T-helper 17 cell (primary cell): ENCODE measurements at places on chromosomes 7 and 10. TPM values are rescaled to one million over a fixed set of nuclear protein-coding genes. Genes with fewer than 3 reads are reported as not detected.

DNA sequence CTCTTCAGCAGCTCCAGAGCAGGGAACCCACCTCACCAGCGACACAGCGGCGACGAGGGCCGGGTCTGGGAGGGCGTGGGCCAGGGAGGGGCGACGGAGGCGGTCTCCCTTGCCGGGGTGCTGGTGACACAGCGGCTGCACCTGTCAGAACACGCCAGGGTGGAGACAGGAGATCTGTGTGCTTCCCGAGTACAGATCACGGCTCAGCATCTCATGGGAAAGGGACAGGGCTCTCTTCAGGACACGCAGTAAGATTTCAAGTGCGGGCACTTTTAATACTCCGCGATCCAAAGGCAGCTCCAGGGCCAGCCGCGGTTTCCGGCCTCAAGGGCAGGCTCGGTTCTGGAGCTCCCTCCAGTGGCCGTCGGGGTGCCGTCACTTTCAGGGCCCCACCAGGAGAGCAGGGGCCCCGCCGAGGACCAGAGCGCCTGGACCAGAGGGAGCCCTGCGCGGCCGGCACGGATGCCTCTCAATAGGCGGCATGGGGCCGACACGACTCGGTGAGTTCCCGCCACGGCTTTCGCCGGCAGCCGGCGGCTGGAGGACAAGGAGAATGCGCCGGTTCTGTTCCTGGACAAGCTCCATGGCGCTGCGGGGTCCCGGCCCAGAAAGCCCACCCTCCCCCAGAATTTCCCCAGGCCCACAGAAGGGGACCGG lies 21.4 kb downstream of the GPR146 start:
- H3K4me1 ChIP-seq = peaks cover 13% of the 10 kb centered on the region
- peak overlapping the region; percentile 67 for H3K4me3 ChIP-seq
- H3K27me3 ChIP-seq = peaks cover 8% of the 10 kb centered on the region
- peak; percentile 81 for DNase-seq
- peaks cover 4% of the 10 kb centered on the region for H3K36me3 ChIP-seq
- no peak overlapping the region for H3K27ac ChIP-seq

DNA sequence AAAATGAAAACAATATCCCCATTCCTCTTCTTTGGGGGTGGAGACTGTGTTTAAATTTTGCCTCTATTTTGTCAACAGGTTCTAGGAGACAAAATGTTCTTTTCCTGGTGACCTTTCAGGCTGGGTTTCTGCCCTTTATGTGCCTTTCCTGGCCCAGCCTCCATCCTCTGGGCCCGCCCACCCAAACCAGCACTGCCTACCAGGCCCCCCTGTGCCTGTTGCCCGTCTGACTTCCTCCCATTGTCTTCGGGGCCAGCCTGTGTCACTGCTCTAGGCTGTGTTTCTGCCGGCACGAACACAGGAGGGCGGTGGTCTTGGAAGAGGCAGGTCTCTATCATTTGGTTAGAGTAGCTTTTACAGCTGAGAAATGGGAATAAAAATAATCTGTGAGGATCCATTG lies 13.9 kb downstream of the TSPAN14 start:
- peak overlapping the region; percentile 100 for H3K27ac ChIP-seq
- peaks cover 81% of the 10 kb centered on the region for H3K4me1 ChIP-seq
- no peaks in the 10 kb centered on the region for H3K27me3 ChIP-seq
- H3K36me3 ChIP-seq = peaks cover 10% of the 10 kb centered on the region

Gene ZNF804B
- total RNA-seq = not detected

Gene STOX1
- 0.12 TPM for total RNA-seq

Gene DENND11
- 34.1 TPM for total RNA-seq

DNA sequence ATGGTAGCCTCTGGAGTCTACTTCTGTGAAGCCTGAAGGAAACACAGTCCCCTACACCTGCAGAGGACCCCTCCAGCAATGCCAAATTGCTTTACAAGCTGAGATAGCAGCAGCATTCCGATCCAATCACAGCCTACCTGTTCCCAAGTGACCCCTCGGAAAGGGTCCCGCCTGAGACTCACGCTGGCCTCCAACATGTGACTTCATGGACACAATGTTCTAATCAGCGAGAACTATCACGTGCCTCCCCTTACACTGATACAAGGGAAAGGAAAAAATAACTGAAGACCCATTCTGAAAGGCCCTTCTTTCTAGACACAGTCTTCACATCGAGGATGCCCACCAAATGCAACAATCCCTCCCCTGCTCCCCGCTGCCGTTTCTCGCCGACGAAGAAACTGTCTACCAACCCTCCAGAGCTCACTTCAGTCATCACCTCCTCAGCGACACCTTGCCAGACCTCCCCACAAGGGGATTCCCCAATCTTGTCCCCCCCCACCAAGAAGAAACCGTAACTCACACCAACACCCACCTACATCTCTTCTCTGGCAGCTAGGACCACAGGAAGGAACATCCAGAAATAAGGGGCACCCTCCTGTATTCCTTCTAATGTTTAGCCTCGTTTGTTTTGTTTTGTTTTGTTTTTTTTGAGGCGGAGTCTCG lies 1.8 kb downstream of the SNX8 start:
- no peak overlapping the region for H3K27ac ChIP-seq
- DNase-seq = no peak
- peaks cover 2% of the 10 kb centered on the region for H3K36me3 ChIP-seq
- no peak overlapping the region for H3K4me3 ChIP-seq

GRCh38 chr10:79394664-79395063 lies 47.4 kb downstream of the PPIF start:
- H3K27me3 ChIP-seq = peaks cover 5% of the 10 kb centered on the region
- H3K4me1 ChIP-seq = peaks cover 10% of the 10 kb centered on the region
- H3K4me3 ChIP-seq = no peak overlapping the region
- no peak overlapping the region for H3K27ac ChIP-seq

Gene ITGB8
- 0.37 TPM for total RNA-seq

- DNase-seq = no peak
- no peak overlapping the region for H3K4me3 ChIP-seq
- H3K27ac ChIP-seq = no peak overlapping the region
- no peaks in the 10 kb centered on the region for H3K27me3 ChIP-seq
- H3K4me1 ChIP-seq = peaks cover 9% of the 10 kb centered on the region
Measured at GRCh38 chr7:133551466-133551865, 298.6 kb downstream of the EXOC4 start.

DNA sequence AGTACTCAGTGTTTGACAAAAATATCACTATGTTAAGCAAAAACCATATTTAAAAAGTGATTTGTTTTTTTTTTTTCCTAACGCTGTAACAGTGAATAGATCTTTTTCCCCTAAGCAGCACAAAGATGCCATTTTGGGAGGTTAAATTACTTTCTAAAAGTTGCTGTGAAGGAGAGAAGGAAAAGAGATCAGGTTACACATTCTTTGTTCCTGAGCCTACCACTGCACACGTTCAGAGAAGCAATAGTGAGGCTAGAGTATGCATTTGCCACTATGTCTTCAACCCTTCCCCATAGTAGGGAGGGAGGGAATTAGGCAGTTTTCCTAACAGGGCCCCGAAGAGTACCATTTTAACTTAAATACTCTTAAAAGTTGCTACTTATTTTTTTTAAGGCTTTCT lies 38.9 kb downstream of the BMPR1A start:
- no peak for DNase-seq
- H3K4me1 ChIP-seq = peaks cover 12% of the 10 kb centered on the region
- H3K27me3 ChIP-seq = no peaks in the 10 kb centered on the region
- H3K36me3 ChIP-seq = no peaks in the 10 kb centered on the region

Gene NYAP1
- 1.3 TPM for total RNA-seq

- H3K4me1 ChIP-seq = no peaks in the 10 kb centered on the region
- DNase-seq = no peak
- H3K27ac ChIP-seq = no peak overlapping the region
- H3K36me3 ChIP-seq = no peaks in the 10 kb centered on the region
Measured at GRCh38 chr10:37754538-37755323, 102.7 kb downstream of the ZNF248 start.

DNA sequence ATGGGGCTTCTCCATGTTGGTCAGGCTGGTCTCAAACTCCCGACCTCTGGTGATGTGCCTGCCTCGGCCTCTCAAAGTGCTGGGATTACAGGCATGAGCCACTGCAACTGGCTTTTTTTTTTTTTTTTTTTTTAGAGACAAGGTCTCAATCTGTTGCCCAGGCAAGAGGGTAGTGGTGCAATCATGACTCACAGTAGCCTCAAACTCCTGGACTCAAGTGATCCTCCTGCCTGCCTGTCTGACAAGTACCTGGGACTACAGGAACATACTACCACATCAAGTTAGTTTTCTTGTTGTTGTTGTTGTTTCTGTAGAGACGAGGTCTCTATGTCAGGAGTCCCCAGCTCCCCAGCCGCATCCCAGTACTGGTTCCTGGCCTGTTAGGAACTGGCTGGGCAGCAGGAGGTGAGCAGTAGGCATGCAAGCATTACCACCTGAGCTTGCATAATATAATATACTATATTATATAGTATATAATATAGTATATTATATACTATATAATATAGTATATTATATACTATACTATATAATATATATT lies 55.7 kb downstream of the TPK1 start:
- H3K27ac ChIP-seq = no peak overlapping the region
- H3K27me3 ChIP-seq = no peaks in the 10 kb centered on the region
- H3K4me3 ChIP-seq = no peak overlapping the region
- H3K4me1 ChIP-seq = peaks cover 11% of the 10 kb centered on the region
- DNase-seq = no peak

- peaks cover 19% of the 10 kb centered on the region for H3K27me3 ChIP-seq
- no peak overlapping the region for H3K4me3 ChIP-seq
- peaks cover 7% of the 10 kb centered on the region for H3K4me1 ChIP-seq
- H3K27ac ChIP-seq = no peak overlapping the region
- no peaks in the 10 kb centered on the region for H3K36me3 ChIP-seq
- no peak for DNase-seq
Measured at GRCh38 chr7:39517240-39517639, 49.0 kb upstream of the YAE1 start.

DNA sequence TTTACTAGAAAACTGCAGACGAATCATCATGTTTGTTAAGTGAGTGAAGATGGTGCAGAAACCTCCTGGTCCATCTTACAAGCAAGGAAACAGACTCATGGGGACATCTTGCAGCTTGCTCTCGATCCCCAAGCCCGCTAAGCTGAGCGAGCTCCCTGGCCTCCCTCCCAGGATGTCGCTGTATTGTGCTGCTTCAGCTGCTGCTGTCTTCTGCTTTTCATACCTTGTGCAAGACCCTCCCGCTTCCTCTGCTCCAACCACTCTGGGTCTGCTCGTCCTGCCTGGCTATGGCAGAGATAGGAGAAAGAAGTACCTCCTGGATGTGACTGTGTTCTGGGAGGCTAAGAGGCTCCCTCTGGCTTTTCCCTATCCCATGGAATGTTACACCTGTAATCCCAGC lies 285.2 kb upstream of the FZD8 start:
- H3K4me1 ChIP-seq = no peaks in the 10 kb centered on the region
- no peak for DNase-seq
- H3K4me3 ChIP-seq = no peak overlapping the region
- no peaks in the 10 kb centered on the region for H3K27me3 ChIP-seq
- H3K27ac ChIP-seq = no peak overlapping the region

Gene SBDS
- total RNA-seq = 323 TPM

Gene PTN
- not detected for total RNA-seq

DNA sequence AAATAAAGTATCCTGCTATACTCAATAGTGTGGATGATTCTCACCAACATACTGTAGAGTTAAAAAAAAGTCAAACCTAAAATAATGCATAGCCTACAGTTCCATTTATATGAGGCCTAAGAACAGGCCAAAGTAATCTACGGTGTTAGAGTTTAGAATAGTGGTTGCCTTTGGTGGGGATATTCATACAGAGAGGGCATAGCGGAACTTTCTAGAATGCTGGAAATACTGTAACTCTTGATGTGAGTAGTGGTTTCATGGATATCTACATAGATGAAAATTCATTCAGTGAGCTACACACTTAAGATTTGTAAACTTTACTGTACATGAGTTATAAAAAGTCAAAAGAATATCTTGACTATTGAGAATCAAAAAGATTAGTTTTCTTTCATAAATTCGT lies 349.9 kb upstream of the NFE2L3 start:
- peaks cover 57% of the 10 kb centered on the region for H3K27me3 ChIP-seq
- H3K4me1 ChIP-seq = no peaks in the 10 kb centered on the region
- no peak for DNase-seq
- no peaks in the 10 kb centered on the region for H3K36me3 ChIP-seq
- H3K4me3 ChIP-seq = no peak overlapping the region
- no peak overlapping the region for H3K27ac ChIP-seq

GRCh38 chr10:69073736-69074364 lies 14.1 kb upstream of the SRGN start:
- peaks cover 5% of the 10 kb centered on the region for H3K4me1 ChIP-seq
- no peak overlapping the region for H3K27ac ChIP-seq
- no peaks in the 10 kb centered on the region for H3K36me3 ChIP-seq

Gene DPP6
- not detected for total RNA-seq

Gene PTPRN2
- 0.57 TPM for total RNA-seq

Gene NOBOX
- not detected for total RNA-seq
